SK-N-SH treated with all-trans-retinoic acid at 6 μM for 48 hours (cell line): ENCODE measurements at places on chromosomes 2 and 18.

DNA sequence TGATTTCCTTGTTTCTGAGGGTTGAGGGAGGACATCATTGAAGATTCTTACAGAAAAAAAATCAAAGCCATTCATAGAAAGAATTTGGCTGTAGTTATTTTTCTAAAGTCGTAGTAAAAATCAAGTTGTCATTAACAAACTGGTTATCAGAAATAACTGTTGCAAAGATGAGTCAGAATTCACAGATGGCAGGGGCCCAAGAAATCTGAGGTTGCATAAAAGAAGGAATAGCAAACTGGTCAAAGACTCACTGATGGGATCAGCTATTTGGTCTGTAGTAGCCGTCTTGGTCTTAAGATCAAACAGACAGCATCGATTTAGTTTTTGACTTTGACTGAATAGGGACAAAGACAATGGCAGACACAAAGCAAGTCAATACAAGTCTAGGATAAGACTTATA lies 334.3 kb downstream of the FIGN start:
- peak; percentile 32; the same call in 1 of the 3 replicates for ATAC-seq

GRCh38 chr18:73887801-73888200 lies 259.8 kb downstream of the FBXO15 start:
- ATAC-seq = no peak

DNA sequence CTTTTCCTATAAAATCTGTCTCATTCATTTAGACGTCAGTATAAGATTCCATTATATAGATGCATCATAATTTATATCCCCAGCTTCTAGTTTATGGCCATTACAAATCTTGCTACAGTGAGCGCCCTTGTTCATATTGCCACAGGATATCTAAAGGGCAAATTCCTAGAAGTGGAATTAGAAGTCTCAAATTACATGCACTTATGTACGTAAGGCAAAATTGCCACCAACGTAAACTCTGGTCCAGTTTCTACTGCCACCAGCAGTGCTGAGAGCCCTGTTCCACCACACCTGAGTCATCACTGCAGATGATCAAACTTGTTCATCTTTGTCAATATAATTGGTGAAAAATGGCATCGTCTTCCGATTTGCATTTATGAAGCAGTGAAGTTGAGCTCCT lies 90.9 kb upstream of the ID2 start:
- ATAC-seq = no peak

- ATAC-seq = peak; percentile 94
These were observed 68.5 kb downstream of the FIGN start for GRCh38 chr2:163667064-163667887.

- peak; percentile 35; the same call in 1 of the 3 replicates for ATAC-seq
These were observed 150.3 kb upstream of the ZFP36L2 start for GRCh38 chr2:43376523-43377198.

- peak; percentile 66 for ATAC-seq
These were observed 119.1 kb upstream of the PELI1 start for GRCh38 chr2:64263315-64263714.
